ENCODE measurements at places on chromosomes 2 and 18. TPM values are rescaled to one million over a fixed set of nuclear protein-coding genes. Genes with fewer than 3 reads are reported as not detected.

The GAREM1 gene
- 0.72 TPM for total RNA-seq

The STAMBP gene
- total RNA-seq = 24.3 TPM

The SERPINB7 gene
- total RNA-seq = 33.6 TPM

The ANKRD30B gene
- 0.88 TPM for total RNA-seq

The KCNE4 gene
- 3.1 TPM for total RNA-seq

The SCG2 gene
- total RNA-seq = 5.3 TPM

The RANBP2 gene
- total RNA-seq = 64.1 TPM
